ENCODE measurements at places on chromosomes 3 and 15. TPM values are rescaled to one million over a fixed set of nuclear protein-coding genes. Genes with fewer than 3 reads are reported as not detected.
A peak's percentile ranks its signal among the peaks of the same experiment; 100 is the strongest.

The FANCD2OS gene
- not detected for total RNA-seq

The SKIC8 gene
- total RNA-seq, result 32.8 TPM

The CDCP1 gene
- total RNA-seq, result 0.47 TPM

The RARB gene
- total RNA-seq, result 16.5 TPM

The AHSG gene
- total RNA-seq, result not detected

The ZDHHC19 gene
- total RNA-seq, result not detected

The PLA2G4F gene
- 1.8 TPM for total RNA-seq

DNA sequence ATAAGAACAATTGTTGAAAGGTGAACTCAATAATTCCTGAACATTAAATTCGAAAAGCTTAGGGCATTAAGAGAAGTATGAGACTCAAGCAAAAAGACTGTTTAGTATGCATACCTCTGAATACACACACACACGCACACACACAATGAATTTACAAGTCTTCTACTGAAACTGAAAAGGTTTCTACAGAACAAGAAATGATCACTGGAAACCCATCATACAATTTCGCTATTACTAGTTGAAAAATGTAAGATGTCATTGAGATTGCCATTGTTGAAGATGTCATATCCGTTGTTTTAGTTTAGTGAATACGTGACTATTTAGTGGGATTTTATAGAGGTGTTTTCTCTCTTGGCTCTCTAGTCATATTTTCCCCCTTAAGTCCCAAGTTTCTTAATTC is 106.8 kb downstream of the FOXB1 start:
- no peak for DNase-seq

DNA sequence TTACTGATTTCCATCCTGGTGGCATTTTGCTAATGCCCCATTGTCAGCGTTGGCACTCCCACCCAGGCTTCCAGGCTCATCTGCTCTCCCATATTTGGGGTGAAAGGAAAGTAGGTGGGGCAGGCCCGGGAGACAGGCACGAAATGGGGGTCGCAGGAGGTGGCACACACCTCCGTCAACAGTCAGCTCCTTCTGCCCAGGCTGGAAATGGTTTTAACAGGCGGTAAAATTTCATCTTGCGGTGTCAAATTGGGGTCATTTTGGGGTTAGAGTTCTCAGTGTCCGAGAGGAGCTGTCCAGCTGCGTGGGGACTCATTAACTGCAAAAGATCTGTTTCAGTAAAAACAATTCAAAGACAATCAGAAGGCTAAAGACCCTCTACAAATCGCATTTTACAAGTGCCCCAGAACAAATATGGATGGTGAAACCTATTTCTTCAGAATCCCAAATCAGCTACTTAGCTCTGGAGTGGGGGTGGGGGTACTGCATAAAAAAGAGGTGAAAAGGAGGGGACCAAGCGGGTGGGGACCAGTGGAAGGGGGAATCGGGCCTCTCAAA is 4.2 kb upstream of the MEIS2 start:
- DNase-seq, result no peak

DNA sequence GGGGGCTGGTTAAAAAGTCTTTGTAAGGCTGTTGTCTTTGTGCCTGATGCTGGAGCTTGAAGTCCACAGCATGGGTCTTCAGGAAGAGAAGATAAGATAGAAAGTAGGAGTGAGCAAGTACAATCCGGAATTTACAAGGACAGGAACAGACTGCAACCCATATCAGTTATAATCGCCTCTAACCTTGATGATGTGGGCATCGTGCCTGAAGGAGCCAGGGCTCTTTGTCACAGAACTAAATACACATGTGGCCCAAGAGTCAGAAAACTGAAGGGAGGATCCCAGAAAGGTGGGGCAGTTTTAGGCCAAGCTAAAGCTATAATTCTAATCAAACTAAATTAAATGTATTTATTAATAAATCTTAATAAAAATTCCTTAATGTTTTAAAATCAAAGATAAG is 132.2 kb downstream of the TMCO5A start:
- DNase-seq, result no peak

GRCh38 chr3:5006755-5007202 is 27.5 kb downstream of the BHLHE40 start:
- no peak for DNase-seq

DNA sequence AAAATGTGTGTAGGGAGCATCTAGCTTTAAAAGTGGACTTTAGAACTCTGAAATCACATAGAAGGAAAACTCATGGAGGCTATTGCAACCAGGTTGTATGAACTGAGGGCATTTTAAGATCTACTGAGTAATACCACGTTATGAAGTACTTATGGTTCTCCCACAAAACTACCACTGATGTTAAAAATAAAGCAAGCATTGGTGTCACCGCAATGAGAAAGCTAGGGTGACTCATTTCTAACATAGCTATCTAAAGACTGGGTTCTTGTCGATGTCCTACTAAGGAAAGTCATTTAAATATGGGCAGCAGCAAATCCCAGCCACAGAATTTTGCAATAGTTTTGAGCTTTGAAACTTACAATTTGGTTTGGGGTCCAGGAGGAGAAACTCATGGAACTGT is 584.8 kb downstream of the DIPK2A start:
- no peak for DNase-seq

DNA sequence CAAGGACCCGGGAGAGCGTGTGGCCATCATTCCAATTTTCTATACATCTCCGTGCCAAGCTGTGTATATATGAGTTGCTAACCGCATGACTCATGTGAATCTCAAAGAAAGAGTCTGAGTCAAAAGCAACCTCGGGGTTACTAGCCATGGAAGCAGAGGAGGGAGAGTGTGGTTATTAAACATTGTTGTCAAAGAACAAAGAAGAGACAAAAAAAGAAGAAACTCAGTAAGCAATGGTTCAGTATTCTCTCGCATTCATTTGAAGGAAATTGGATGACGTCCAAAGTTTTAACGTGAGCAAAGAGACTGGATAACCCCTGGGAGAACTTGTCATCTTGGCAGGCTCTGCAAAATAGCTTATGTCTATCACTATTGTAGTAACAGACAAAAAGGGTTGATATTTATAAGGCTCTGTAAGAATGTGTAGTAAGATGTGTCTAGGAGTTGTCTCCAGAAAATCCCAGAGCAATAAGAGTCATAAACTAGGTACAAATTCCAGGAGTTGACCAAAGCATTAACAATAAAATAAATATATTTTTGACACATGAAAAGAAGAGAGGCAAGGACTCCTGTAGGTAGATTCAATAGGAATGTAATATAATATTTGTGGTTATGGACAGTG is 52.8 kb upstream of the GRM7 start:
- no peak for DNase-seq

DNA sequence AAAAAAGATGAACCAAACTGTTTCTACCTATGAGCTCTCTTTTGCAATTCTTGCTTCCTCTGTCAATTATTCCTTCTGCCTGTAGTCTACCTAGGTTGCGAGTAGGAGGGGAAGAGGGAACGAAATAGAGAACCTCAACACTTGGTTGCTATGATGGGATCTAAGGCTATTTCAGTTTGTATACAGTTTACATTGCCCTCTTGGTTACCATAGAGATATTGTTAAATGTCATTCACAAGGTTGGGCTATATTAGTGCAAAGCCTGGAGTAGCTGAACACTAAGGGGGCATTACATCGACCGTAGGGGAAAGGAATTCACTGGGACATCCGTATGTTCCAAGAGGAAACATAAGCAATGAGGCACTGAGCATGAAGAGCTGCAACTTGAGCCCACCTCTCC is 276.9 kb downstream of the GBE1 start:
- no peak for DNase-seq

GRCh38 chr3:102237838-102238237 is 197.0 kb upstream of the ZPLD1 start:
- DNase-seq, result no peak

GRCh38 chr15:67915461-67916374 is 75.9 kb upstream of the RNU6-1 start:
- peak; percentile 56 for DNase-seq

- no peak for DNase-seq
Measured at GRCh38 chr3:127206154-127206553, 13.2 kb downstream of the PRR23E start.

- DNase-seq, result no peak
Measured at GRCh38 chr3:156382458-156383346, 172.2 kb downstream of the SSR3 start.

GRCh38 chr3:129235344-129235917 is 14.0 kb upstream of the COPG1 start:
- DNase-seq, result no peak

GRCh38 chr3:124257336-124257864 is 265.5 kb upstream of the ROPN1 start:
- no peak for DNase-seq

DNA sequence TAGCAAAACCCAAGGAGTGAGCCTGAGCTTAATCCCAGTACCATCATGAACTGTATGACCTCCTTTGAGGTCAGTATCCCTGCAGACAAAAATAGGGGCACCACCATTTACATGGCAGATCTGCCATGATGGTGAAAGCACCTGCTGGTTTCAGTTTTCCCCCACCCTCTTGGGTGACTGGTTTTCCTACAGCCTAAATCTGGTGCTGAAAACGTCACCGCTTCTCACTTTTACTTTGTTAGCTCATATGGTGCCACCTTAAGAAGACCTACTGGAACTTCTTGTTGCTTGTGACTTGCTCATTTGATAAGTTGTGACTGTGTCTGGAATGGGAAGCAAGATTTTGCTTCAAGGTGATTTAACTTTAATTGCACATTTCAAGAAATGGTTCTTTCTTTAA is 5.1 kb downstream of the PPP1R2 start:
- no peak for DNase-seq

DNA sequence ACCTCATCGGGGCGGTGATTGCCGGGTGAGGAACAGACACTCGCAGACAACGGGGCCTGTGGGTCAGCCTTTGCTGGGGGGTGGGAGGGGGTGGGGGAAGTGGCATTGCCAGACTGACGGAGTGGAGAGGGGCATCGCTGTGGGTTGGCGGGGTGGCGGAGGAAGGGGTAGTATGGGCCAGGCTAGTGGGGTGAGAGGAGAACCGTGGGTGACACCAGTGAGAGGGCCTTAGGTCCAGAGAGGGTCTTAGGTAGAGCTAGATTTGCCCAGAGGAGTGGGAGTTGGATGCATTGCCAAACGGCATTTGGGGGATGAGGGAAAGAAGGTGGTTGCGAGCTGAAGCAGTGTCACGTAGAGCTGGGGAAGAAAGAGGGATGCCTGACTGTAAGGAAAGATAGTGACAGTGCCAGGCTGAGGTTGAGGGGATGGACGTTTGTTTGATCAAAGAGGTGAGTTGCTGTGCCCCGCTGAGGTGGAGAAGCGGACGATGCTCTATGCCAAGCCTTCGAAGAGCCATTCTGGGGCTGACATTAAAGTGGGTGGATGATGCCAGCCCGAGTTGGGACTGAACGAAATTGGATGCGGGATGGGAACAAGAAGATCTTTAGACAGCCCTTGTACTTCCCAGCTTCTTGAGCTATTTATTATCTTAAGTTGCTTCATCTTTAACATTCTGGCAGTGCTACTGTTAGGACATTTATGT is 572 bp downstream of the DNAJB11 start:
- no peak for DNase-seq

DNA sequence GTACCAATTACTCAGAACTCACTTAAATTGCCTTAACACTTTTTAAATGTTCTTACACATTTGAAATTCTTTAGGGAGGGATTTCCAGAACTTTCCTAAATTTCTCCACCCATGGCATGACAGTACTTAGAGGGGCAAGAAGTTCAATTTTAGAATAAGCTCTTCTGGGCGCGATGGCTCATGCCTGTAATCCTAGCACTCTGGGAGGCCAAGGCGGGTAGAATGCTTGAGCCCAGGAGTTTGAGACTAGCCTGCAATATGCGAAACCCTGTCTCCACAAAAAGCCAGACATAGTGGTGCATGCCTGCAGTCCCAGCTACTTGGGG is 10.6 kb downstream of the FAM131A start:
- no peak for DNase-seq

- no peak for DNase-seq
Measured at GRCh38 chr3:193795062-193795690, 202.2 kb downstream of the OPA1 start.

DNA sequence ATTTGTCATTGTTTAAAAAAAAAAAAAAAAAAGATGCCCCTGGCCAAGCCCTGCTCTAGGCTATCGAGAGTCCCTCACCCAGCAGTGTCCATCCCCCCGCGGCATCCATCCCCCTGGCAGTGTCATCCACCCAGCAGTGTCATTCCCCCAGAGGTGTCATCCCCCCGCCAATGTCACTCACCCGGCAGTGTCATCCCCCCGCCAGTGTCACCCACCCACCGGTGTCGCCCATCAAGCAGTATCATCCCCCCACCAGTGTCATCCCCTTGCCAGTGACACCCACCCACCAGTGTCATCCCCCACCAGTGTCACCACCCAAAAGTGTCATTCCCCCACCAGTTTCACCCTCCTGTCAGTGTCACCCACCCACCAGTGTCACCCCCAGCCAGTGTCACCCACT is 99.3 kb upstream of the PRR20G start:
- DNase-seq, result no peak

GRCh38 chr3:162166543-162166942 is 669.9 kb downstream of the OTOL1 start:
- no peak for DNase-seq

DNA sequence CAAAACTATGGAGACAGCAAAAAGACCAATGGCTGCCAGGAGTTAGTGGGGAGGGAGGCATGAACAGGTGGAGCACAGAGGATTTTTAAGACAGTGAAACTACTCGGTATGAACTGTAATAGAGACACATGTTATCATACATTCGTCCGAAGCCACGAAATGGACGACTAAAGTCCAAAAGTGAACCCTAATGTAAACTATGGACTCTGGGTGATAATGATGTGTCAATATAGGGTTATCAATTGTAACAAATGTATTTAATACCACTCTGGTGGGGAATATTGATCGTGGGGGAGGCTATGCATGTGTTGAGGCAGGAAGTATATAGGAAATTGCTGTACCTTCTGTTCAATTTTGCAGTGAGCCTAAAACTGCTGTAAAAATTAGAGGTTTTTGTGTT is 107.0 kb downstream of the CPN2 start:
- DNase-seq, result no peak

GRCh38 chr3:22401499-22401898 is 650.5 kb upstream of the ZNF385D start:
- no peak for DNase-seq

DNA sequence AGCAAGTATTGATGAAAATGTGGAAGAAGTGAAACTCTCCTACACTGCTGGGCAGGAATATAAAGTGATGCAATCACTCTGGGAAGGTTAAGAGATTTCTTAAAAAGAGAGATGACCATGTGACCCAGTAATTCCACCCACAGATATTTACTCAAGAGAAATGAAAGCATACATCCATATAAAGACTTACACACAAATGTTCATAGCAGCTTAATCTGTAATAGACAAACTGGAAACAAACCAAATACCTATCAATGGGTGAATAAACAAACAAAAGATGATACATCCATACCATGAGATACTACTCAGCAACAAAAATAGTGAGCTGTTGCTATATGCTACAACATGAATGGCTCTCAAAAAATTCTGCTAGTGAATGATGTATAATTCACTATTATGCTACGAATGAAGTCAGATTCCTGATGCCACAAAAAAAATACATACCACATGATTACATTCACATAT is 463.3 kb downstream of the MAGI1 start:
- DNase-seq, result no peak

GRCh38 chr3:197858598-197858997 is 67.5 kb downstream of the LRCH3 start:
- DNase-seq, result no peak

GRCh38 chr3:197356275-197356674 is 57.9 kb upstream of the DLG1 start:
- DNase-seq, result peak; percentile 40

GRCh38 chr3:50340448-50341329 is at the start of gene RASSF1:
TSS of gene RASSF1 (minus strand) at chr3:50340836. CDS start at chr3:50340805, 31 bp downstream.
- DNase-seq, result peak; percentile 79

GRCh38 chr3:170350515-170351413 is 6.8 kb upstream of the SKIL start:
- DNase-seq, result no peak

GRCh38 chr3:55405436-55405835 is 81.7 kb downstream of the WNT5A start:
- DNase-seq, result no peak

Data from heart right ventricle (tissue), 16 donors.